ENCODE measurements at places on chromosomes 7 and 10.

DNA sequence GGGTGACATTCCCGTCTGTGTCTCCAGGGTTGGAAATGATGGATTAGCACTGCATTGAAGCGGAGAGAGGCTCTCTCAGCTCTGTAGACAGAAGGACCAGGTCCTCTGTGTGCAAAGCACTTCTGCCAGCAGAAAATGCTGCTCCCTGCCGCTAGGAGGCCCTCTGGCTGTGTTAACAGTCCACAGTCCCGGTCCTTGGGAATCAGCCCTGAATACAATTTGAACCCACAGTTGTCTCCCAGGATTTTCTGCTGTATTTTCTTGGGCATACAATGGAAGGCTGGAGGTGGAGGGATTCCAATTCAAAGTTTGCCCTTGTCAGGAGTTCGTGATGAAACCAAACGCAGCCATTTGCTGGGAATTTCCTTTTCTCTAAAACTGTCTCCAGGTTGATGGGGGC lies 205.2 kb downstream of the GLRX3 start:
- no peak for DNase-seq

GRCh38 chr7:86942081-86942480 lies 117.4 kb downstream of the ELAPOR2 start:
- DNase-seq: no peak

- DNase-seq: peak; percentile 46
Observed at GRCh38 chr7:73526896-73527821, 5.1 kb upstream of the BAZ1B start.

DNA sequence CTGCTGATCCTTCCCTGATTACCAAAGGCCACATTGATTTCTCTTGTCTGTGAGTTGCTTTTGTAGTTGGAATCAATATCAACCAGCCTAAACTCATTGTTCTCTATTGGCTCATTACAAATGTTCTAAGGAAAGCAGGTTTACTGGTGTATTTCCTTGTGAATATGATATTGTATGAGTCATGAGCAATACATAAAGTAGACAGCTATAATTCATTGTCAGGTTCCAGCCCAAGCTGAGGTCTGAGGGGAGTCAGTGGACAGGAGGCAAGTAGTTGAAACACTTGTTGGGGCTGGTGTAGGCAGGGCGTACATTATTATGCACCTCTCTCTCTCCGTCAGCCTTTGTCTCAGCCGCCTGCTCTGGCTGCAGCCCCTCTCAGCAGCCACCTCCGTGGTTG lies 451.7 kb downstream of the IPMK start:
- DNase-seq: no peak

DNA sequence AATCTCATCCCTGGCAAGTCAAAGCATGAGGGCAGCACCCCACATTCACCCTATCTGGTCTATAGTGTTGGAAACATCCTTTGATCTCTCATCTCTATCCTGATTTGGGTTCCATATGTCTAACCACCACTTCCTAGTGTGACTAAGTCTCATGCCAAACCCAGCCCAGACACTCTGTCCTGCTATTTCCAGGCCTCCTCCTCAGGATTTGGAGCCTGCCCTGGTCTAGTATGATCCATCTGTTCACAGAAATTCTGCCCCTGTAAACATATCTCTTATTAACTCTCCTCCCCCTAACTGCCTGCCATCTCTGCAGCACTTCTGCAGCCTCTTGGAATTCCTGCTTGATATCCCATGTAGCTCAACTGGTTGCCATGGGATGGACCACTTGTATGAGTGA lies 320.9 kb upstream of the IMMP2L start:
- DNase-seq: no peak

DNA sequence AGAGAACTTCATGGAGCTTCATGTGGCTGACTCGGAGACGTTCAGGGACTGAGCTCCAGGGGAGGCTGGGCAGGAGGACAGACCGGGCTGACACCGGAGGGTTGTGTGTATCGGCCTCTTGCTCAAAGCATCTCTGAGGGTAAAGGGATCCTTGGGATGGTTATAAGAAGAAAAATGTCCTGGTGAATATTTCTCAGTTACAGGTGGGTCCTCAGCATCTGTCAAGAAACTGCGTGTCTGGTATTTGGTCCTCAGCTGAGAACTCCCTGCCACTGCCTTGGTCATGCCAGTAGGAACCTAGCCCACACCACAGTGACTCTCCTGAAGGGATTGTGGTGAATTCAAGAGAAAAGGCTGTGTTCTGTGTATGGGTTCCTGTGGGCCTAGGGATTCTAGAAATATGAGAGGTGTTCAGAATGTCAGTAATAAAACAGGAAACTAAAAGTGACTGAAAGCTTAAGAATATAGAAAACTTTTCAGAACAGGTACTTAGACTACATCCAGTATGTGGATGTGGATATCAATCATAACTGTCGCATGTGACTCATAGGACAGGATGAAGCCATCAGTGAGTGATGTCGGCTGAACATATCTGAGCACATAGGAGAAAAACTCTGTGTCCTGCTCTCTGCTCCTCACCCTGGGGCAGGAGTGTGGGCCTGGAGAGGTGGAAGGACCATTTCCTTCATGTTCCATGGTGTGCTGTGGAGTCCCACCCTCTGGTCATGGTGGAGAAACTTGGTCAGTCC lies 28.4 kb downstream of the MBL2 start:
- no peak for DNase-seq

DNA sequence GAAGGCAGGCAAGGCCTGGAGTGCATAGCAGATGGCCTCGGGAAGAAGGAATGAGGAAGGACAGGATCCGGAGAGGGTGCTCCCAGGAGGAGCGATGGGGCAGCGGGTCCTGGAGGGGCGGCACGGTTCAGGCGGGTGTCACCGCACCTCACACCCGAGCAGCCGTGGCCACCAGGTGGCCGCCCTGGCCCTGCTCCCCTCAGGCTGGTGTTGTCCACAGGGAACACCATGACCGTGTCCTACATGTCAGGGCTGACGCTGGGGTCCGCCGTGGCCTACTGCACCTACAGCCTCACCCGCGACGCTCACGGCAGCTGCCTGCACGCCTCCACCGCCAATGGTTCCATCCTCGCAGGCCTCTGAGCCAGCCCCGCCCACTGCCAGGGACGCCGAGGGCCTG lies 19.8 kb downstream of the SLC29A4 start:
- DNase-seq: no peak

DNA sequence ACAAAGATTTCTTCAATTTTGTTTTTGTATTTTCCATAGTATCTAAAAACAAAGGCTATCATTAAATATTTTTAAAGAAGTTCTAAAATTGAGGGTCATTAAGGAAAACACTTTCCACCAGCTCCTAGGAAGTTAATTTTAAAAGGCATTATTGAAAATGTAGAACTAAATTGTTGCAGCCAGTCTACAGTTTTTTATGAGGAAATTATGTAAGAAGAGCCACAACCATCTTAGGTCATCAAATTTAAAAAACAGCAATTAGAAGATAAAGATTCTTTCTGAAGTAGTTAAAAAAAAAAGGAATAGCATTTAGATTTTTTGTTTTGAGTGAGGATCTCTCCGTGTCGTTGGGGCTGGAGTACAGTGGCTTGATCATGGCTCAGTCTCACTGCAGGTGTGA lies 161.7 kb downstream of the NRBF2 start:
- DNase-seq: no peak

DNA sequence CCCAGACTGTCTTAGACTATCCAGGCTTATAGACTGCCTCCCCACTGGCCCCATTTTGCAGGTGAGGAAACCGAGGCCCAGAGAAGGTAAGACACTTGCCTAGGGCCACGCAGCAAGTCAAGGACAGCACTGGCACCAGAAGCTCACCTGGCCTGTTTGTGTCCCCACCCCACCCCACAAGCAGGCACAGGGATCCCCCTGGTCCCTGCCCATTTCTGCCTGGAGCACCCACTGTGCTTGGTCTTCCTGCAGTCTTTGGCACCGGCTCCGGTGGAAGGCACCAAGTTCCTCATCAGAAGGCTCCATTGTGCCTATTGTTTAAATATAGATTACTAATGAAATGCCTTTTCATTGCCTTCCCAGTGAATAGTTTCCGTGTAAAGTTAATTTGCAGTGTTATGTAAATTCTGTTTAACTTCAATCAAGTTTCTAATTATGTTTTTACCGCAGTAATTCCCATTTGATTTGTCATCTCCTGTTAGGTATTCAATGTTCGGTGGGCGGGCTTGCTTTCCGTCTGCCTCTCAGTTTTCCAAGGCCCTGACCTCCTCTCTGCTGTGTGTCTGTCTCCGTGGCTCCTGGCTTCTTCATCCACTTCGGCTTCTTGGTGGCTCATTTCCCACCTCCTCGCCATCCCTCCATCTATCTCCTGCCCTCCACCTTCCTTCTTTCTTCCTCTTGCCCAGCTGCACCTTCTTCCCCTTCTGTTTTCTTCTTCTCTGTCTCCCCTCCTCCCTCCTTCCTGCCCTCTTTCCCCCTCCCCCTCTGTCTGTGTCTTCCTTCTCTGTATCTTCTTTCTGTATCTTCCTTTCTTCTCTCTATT lies 75.8 kb downstream of the ZMIZ1 start:
- DNase-seq: no peak

- DNase-seq: no peak
Observed at GRCh38 chr7:72343991-72344390, 68.1 kb downstream of the CALN1 start.

DNA sequence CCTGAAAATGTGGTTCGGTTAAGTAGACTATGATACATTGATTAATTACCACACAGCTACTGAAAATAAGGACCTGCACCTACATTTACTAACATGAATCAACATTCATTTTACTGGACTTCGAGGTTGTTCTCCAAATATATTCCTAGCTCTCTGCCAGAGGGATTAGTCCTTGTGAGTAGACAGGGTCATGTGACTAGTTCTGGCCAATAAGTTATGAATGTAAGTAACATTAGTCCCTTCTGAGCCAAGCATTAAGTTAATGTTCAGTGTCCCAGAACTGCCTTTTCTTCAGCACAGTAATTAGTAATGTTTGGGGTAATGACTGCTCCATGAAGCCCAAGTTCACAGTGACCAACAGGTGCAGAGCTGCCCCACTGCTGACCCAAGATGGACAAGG lies 9.2 kb downstream of the ITIH5 start:
- DNase-seq: no peak

DNA sequence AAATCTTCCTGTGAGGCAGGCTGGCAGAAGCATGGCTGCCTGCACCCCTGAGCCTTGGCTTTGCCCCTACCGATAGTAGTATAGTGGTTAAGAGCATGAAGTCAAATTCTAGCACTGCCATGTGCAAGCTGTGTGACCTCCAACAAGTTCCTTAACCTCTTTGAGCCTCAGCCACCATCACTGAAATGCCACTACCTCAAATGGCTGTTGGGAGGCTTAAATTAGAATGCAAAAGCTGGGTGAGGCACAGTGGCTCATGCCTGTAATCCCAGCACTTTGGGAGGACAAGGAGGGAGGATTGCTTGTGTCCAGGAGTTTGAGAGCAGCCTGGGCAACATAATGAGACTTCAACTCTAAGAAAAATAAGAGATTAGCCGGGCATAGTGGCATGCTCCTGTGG lies 8.4 kb downstream of the SFRP5 start:
- DNase-seq: no peak

- peak; percentile 82 for DNase-seq
Observed at GRCh38 chr10:71255808-71256660, 43.7 kb downstream of the UNC5B start.

GRCh38 chr7:73820013-73820412 lies 10.8 kb upstream of the CLDN4 start:
- DNase-seq: no peak

DNA sequence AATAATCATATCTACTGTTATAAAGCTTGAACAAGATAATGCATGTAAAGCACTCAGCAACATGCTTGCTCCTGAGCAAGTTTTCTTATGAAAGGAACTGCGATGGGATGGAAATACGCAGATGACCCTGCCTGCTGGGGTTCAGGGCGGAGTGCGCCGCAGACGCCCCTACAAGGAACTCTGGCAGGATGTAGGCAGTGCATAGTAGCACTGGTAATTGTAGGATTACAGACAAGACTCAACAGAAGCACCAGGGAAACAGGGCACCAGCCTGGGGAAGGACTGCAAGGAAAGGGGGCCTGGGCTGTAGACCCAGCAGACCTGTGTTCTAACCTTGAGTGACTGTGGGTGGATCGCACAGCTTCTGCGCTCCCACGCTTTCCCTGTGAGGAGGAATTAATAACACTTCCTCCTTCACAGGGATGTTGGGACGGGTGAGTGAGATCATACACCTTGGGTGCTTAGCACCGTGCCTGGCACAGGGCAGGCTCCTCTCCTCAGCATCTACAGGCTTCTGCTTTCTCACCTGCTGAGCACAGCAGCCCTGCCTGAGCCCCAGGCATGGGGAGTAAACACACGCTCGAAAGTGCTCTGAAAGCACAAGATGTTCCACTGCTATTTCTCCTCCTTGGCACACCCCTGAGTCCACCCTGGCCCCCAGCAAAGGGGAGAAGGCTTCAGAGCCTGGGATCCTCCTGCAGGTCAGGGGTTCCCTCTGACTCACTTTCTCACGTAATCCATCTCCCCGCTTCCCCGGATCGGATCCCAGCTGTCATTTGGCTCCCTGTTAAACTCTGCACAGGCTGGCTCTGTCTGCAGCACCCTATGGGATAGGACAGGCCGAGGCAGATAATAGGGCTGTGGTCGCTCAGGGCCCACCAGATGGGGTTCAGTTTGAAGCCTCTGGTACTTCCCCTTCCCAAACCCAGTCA lies 19.2 kb downstream of the ITPRIP start:
- no peak for DNase-seq

GRCh38 chr7:35576031-35576573 lies 118.8 kb downstream of the HERPUD2 start:
- DNase-seq: no peak

DNA sequence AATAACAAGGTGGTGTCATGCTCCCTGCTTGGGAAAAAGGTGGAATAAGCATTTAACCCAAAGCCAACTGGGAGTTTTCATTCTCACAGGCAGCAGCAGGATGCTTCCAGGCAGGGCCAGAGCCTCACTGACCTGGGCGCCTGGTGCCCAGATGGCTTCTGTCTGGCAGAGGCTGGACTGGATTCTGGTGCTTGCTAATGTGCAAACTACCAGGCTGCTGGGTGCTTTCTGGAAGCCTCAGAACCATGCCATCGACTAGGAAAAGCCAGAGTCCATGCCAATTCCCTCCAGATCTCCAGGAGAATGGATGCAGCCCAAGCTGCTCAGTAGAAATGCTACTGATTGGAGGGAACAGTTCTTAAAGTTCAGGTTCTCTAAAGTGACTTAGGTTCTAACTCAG lies 36.2 kb downstream of the VIPR2 start:
- no peak for DNase-seq

DNA sequence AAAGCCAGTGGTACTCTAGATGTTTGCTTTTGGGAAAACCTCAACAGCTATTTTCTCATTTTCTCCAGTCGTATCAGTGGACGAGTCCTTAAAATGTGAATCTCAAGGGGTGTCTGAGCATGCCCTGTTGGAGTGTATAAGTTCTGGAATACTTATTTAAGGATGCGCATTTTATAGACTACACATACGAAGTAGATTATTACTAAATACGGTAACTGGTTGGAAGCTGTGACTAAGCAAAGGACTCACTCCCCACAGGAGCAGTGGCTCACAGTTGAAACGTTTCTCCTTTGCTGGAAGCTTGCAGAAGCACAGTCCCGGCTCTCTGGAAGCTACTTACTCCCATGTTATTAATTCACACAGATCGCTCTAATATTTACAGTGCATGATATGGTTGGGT lies 90.8 kb upstream of the DNAJB6 start:
- DNase-seq: no peak
